Fibroblast of skin of back (primary cell): ENCODE measurements at places on chromosomes 3 and 15.
A peak's percentile ranks its signal among the peaks of the same experiment; 100 is the strongest.

DNA sequence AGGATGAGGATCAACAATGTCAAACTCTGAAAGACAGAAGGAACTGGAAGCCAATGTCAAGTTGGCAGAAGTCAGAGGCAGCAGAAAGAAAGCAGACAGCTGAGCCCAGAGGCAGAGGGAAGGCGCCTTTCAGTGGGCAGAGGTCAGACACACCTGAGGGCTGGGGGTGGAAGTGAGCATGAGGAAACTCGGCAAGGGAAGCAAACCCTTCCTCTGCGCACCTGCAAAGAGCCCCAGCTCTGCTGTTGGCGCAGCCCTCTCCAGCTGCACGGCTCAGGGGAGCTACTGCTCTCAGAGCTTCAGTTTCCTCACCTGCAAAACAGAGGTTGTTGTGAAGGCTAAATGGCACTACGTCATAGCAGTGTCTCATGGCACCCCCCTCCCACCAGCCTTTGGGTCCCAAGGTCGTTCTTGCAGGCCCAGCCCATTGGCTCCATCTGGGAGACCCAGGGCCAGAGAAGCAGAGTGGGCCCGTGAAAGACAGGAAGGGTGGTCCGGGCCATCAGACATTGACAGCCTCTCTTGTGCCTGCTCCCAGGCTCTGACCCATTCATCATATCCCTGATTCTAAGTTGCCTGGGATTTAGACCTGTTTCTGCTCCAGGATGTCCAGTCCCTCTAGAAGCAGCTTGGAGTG is 53.3 kb upstream of the SLC6A11 start:
- DNase-seq = no peak

DNA sequence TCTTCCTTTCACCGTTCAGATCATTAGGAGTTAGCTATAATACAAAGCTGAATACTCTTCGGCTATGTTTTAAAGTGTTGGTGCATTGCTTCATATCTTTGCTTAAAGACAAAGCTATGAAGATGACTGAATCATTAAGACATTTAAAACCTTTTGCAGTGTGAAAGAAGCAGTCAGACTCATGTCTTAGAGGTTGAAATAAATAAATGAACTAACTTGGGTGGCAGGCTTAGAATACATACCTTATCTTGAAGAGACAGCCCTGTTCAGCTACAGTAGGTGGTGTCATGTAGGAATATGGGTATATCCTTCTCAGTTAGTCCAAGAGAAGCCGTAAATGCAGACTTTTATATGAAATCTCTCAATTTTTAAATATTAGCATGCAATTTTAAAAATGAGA is 63.4 kb downstream of the OPA1 start:
- no peak for DNase-seq

DNA sequence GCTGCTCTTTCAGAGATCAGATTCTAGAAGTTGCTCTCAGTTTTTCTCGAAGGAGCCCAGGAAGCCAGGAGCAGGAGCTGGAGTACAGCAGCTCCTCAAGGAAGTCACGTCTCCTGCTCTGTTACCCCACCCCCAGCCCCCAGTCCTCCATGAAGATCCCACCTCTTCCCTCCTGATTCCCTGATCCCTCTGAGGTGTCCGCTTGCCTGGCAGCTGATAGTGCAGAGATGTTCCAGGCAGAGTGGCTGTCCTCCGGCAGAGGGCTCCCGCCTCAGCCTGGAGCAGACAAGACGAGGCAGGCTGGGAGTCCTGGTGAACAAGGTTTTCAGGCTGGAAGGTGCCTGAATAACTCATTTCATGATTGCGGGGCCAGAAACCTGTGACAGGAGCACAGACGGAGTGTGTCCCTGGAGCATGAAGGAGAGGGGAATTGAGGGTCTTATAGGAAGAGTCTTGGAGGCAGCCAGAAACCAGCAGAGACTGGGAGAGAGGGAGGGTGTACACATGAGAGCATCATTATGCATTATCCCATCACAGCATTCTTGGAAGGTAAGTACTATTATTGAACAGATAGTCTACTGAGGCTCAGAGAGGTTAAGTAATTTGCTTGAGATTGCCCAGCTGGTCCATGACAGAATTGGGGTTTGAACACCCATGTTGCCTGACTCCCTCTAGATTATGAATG is 1.2 kb downstream of the HRH1 start:
- peak; percentile 84 for DNase-seq

DNA sequence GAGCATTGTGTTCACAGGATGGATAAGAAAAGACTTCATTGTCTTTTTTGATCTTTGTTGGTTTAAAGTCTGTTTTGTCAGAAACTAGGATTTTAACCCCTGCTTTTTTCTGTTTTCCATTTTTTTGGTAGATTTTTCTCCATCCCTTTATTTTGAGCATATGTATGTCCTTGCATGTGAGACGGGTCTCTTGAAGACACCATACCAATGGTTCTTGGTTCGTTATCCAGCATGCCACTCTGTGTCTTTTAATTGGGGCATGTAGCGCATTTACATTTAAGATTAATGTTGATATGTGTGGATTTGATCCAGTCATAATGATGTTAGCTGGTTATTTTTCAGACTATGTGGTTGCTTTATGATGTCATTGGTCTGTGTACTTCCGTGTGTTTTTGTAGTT is 687.0 kb downstream of the NAALADL2 start:
- DNase-seq = no peak

- no peak for DNase-seq
Observed at GRCh38 chr3:84727616-84728015, 231.2 kb upstream of the CADM2 start.

DNA sequence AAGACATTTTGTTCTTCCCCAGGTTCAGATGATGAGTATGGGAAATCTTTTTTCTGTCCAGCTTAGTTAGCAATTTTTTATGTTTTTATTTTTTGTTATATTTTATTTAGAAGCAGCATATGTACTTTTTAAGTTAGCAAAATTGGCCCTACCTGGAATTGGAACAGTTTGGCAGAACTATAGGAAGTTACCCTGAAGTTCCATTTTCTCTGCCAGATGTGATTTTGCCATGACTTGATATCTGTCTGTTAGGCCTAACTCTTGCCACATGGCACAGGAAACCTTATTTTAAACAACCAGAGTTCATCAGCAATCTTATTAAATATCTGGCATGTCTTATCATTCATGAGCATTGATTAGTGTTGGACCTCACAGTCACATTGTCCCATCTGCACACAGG is 67.1 kb downstream of the ADAMTSL3 start:
- no peak for DNase-seq

DNA sequence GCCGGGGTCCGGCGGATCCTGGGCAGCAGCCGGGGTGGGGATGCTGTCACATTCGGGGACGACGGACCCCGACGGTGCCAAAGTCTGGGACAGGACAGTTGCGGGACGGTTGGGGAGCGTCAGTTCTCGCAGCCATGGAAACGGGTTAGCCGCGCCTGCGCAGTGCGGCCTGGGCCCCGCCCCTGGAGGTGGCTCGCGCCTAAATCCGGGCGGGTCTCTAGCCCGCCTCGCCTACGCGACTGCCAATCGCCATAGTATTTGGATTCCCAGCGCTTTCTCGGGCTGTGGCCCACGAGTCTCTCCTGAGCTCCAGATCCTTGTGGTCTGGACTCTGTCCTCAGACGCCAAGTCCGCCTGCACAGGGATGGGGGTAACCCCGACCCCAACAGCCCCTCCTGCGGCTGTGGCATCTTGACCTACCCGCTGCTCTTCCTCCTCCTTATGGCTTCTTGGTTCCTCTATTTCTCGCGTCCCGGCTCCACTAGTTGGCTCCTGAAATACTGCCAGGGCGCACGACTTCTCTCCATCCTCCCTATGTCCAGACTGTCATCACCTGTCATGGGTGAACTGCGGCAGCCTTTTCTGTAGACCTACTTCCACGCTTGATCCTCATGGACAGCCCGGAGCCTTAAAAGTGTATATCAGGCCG is at the start of gene ZMYND10:
ZMYND10 (minus strand) TSS at position 147 of the 649 bp plus-strand sequence. CDS start 153 bp downstream, outside the sequence.
- peak; percentile 43 for DNase-seq

GRCh38 chr3:113834983-113835382 is 3.6 kb upstream of the GRAMD1C start:
- no peak for DNase-seq

- DNase-seq = peak; percentile 27
Observed at GRCh38 chr3:57556459-57557084, 498 bp downstream of the PDE12 start.

DNA sequence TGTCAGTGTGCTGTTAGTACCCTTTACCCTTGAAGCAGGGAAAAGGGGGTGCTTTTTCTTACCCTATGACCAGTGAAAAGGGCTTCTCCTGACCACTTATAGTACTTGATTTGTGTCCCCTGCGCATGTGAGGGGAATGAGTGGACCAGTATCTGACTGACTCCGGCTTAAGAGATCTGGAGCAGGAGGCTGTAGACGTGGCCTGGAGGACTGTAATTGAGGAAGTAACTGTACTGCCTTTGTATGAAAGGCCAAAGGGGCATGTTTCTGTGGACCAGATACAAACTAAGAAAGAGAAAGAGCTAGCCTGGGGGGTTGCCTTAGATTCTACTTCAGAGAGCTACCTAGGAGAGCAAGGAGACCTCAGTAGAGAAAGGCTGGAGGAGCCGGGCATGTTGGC is 89.9 kb upstream of the TBL1XR1 start:
- no peak for DNase-seq

DNA sequence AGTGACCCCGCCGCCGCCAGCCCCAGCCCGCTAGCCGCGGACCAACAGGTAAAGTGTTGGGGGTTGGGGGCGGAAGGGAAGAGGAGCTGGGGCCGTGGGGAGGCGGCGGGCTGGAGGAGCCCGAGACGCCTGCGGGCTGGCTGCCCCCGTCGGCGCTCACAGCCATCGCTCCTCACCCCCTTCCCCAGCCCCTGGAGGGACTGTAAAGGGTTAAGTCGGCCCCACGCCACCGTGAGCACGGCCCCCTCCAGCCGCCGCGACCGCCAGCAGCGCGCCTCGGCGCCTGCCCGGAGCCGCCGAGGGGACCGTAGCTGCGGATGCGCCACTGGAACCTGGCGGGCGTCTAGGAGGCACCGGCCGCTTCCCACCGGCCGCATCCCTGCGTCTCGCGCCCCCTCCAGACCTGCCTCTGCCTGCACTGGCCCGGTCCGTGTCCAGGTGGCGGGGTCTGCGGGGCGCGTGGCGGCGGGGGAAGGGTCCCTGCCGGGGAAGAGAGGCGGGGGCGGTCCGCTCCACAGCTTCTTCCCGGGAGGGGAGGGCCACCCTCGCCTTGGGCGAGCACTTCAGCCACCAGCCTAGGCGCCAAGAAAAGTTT is 522 bp downstream of the MED12L start:
- DNase-seq = peak; percentile 9

GRCh38 chr15:70034596-70034995 is 63.1 kb downstream of the TLE3 start:
- DNase-seq = no peak

- DNase-seq = no peak
Observed at GRCh38 chr3:45858809-45859543, 17.1 kb upstream of the LZTFL1 start.

GRCh38 chr3:185797108-185797881 is 27.5 kb downstream of the IGF2BP2 start:
- no peak for DNase-seq

DNA sequence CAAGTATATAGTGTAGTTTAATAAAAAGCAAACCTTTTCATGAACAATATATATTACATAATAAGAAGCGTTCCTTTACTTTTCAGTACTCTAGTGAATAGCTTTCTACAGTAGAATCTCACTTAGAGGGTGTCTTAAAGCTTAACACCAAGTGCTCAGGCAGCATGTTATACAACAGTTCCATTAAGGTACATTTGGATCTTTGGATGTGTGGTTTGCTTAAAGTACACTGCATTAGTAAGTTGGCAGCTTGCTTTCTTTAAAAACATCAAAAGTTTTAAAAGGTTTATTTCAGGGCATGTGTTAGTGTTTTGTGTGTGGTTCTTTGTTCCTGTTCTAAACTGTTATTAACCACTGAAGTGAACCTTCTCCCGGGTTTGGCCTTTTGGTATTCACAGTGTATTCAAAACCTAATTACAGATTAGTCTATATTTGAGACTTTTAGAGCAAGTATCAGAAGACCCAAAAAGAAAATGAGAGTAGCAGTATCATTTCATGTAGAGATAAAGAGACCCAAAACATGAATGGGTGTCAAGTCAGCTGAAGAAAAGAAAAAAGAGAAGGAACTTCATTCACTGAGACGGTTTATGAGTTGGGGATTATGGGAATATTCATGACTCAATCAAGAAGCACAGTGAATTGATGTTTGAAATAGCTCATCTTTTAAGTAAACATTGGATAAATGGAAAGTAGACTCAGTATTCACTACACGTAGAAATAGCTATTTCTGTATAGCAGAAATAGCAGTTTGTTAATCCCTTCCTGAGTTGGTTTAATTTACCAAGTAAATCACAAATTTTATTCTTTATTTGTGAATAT is 93.9 kb downstream of the OPA1 start:
- DNase-seq = peak; percentile 16

- peak; percentile 85 for DNase-seq
Observed at GRCh38 chr3:181772166-181772565, 60.4 kb downstream of the SOX2 start.

DNA sequence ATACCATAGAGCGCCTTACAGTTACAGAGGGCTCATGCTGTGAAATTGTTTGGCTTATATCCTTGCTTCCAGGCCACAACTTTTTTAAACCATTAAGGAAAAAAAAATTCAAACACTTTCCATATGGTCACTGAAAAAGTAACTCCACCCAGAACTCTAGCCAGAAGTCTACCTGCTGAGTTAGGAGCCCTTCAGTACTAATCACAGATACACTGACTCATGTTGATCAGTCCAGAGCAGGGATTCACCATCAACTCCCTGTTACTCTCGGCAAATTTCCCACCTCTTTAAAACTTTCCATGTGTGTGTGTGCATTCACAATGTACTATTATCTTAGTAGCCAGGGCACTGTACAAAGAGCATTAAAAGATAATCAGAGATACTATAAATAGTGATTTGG is 372.8 kb downstream of the MAGI1 start:
- no peak for DNase-seq
